ENCODE measurements at places on chromosomes 3 and 15.

DNA sequence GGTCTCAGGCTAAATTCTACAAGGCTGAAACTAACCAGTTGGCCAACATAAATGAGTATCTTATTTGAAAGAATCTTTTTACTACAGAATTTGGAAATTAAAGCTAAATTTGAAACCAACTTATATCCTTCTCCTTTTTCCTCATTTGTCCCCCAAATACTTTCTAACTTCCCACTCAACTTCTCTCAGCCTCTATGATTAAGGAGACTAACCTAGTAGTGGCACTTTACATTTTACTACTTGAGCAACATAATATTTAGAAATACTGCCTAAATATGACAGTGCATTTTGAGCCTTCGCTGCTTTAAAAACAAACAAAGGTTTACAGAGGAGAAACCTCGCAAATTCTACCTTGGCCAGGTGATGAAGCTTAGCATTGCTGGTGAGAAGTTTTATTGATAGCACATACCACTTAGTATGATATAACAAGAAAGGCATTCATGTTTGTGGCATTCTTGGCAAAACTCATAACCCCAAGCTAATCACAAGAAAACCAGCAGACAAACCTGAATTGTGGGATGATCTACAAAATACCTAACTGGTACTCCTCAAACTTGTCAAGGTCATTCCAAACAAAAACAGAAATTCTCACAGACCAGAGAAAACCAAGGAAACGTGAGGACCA lies 432.1 kb upstream of the CFAP20DC start:
- DNase-seq, result no peak

DNA sequence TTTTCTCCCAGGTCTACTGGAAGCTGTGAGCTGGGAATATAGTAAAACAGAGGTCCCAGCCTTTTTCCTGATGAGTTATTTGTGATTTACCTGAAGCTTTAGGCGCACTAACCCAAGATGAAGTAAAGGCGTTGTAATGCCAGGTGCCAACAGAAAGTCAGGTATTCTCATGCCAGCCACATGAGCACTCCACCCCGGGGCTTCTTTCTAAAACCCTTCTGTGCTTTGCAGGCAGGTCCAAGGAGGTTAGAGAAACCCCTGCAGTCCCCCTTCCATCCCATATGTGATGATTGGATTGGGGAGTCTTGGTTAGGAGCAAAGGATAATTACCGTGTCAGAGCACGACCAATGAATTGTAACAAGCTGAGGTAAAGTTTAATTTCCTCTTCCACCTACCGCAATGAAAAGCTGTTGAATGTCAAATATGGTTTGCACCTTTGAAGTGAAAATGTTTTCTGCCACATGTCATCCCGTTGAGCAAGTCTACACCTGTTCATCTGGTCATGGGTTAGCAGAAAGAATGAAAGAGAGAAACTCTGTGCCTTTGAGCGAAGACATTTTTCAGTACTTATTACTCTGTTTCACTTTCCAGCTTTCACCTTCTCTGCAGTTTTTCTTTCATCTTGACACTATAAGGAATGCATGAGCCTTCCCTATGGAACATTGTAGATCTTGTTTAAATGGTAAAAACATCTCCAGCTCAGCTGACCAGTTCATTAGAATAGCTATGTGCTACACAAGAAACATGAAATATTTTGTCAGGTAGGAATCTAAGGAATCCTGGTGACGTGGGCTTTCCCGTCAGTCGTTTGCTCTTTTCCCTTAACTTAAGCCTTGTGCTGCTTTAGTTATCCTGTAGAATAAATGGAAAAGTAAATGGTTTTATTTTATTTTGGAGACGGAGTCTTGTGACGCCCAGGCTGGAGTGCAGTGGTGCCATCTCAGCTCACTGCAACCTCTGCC lies 204.6 kb upstream of the IL12A start:
- no peak for DNase-seq

GRCh38 chr3:50122661-50123391 lies 32.3 kb upstream of the SEMA3F start:
- DNase-seq, result no peak

DNA sequence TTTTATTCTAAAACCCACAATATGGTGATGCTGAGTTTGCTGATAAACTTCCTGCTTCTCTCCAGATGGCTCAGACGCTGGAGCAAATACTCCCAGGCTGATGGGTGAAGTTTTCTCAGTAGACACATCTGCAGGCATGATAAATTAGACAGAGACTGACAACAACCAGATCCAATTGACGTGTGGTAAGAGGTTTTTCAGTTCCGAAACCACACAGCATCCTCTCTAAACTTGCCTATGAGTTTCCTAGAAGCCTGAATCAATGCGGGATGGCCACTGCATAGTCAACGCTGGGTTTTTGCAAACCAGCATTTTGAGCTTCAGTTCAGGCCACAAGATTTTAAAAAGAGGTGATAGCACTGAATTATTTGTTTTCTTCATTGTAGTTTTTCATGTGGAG lies 360.3 kb upstream of the ARRDC4 start:
- no peak for DNase-seq

GRCh38 chr3:124261306-124261705 lies 269.4 kb upstream of the ROPN1 start:
- DNase-seq, result no peak

- no peak for DNase-seq
Measured at GRCh38 chr3:12994357-12994606, 78.9 kb downstream of the IQSEC1 start.

DNA sequence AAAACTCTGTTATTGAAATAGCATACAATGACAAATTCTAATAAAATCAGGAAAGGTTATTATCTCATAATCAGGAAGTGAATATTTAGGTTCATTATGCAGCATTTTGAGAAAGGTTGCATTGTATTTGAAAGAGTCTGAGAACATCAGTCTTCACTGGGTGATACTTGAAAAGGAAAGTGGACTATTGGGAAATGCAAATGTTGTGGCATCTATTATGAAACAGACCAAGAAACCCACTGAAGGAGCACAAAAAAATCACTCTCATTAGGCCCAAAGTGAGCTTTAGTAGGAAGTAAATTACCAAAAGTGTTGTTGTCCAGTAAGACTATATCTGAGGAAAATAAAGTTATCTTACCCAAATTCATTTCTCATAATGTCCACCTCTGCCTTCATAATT lies 90.8 kb downstream of the ZPLD1 start:
- DNase-seq, result no peak

DNA sequence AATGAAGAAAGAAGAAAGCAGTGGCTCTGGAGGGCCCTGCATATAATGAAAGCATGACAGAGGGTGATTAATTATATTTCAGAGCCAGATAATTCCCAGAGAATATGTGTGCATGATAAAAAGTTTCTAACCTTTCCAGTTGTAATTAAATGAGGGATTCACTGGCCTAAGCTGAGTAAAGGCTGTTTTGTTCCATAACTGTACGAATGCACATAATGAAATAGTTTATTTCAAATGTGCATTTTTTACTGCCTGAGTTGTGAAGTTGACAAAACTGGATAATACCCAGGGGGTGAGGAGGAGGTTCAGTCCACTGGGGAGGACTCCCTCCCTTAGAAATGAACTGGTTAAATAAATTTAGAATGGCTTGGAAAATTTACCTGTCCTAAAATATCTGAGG lies 616.4 kb downstream of the TAFA4 start:
- no peak for DNase-seq

DNA sequence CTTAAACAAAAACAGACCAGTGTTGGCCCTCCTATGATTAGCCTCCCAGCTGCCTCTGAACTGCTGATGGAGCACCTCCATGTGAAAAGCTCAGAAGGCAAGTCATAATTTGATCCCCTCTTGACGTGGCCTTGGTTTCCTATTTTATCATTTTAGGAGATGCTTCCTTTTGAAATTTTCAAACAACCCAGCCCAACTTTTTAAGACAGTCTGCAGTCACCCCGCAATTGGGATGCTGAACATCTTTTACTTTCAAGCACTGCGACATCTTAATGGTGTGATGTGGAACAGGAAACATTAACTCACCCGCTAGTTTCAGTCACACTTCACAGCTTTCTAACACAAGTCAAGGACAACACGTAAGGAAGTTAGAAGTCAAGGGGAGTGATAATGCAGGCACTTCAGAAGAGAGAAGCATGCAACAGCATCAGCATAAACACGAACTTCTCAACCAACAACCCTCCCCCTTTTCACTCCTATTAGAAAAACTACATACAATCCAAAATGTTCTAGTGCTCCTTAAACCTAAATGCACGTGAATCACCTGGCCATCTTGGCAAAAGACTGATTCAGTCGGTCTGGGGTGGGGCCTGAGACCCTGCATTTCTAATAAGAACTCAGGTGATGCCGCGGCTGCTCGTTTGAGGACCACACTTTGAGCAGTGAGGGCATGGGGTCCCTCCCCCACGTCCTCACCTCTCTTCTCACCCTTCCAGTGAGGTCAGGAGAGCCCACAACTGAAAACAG lies 161.5 kb downstream of the FOXP1 start:
- DNase-seq, result no peak

GRCh38 chr15:45941367-45941766 lies 306.5 kb downstream of the SQOR start:
- no peak for DNase-seq

DNA sequence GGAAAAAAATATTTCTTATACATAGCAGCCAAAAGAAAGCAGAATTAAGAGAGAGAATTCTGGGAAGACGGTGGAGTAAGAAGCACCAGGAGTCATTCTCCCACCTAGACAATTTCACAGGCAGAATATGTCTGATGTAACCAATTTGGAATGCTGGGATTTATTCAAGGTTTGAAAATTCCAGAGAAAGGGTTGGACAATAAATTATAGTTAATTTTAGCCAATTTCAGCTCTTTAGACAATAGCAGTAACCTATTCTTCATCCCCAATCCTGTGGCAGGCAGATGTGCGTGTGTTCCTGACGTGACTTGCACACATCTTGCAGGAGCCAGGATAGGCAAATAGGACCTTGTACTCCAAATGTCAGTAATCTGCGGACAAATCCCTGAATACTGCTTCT lies 541.0 kb upstream of the NAALADL2 start:
- DNase-seq, result no peak

GRCh38 chr3:45092132-45093031 lies 53.8 kb downstream of the CDCP1 start:
- DNase-seq, result no peak

- DNase-seq, result no peak
Measured at GRCh38 chr3:27633224-27633545, 88.9 kb downstream of the EOMES start.

GRCh38 chr15:34064438-34064837 lies 25.4 kb upstream of the AVEN start:
- no peak for DNase-seq

DNA sequence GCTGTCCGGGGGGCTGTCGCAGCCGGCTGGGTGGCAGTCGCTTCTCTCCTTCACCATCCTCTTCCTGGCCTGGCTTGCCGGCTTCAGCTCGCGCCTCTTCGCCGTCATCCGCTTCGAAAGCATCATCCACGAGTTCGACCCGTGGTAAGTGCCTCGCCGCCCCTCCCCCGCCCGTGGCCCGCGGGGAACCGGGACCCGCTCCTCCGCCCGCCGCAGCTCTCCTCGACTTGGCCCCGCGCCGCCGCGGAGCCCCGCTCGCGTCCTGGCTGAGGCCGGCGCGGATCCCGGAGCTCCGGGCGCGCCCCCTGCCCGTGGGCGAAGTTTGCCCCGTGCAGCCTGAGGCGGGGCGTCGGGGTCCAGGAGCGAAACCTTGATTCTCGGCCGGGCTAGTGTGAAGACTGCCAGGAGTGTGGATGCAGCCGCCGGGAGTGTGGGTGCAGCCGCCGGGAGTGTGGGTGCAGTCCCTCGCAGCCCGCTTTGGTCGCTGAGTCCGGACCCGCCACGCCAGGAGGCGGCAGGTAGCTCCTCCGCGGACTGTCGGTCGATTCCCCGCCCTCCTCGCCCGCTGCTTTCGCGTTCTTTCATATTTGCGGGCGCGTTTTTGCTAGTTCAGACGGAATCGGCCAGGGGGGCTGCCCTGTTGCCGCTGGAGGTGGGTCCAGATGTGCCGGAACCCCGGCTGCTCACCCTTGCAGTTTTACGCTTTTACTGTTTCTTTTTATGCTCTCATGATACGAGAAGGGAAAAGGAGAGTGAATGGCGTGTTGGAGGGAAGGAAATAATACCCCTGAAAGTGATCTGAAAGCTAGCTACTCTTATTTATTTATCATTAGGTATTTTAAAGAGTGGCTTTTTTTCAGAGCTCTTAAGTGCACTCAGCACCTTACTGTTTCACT lies 692 bp downstream of the STT3B start:
- DNase-seq, result no peak

DNA sequence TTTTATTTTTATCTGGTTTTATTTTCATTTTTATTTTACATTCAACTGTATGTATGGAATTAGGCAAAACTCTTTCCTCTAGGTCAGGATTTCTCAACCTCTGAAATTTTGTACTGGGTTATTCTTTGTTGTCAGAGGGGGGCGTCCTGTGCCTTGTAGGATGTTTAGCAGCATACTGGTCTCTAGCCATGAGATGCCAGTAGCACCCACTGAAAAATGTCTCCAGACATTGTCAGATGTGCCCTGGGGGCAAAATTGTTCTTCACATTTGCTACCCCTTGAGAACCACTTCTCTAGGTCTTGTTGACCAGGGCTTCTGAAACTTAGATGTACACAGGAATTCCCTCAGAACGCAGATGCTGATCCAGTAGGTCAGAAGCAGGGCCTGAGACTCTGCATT lies 5.4 kb downstream of the CHRNA5 start:
- DNase-seq, result no peak

DNA sequence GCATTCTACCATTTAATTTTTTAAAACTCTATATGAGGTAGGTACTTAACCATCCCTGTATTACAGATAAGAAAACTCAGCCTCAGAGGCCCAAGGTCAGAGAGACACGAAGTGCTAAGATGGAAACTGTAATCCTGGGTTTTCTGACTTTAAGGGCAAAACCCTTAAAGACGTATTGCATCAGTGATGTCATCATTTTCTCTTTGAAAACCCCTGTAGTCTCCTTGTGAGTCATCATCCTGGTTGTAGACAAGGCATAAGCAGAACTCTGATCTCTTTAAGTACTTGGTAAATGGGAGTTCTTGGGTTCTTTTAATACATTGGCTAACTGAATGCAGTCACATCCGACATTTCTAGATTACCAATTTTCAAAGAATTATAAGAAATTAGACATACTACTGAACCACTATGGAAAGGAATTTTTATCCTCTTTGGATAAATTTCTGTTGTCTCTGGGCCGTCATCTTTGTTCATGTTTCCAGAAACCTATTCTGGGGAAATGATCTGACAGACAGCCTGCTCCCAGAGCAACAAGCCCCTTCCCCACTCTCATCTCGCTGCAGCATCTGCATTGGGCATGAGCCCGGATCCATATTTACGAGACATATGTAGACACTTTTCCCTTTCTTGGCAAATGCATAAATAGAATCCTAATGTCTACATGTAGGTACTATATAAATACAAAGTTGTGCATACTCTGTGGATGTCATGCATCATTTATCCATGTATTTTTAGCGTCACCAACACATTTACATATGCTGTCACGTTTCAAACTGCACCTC lies 48.7 kb upstream of the MDFIC2 start:
- DNase-seq, result no peak

- no peak for DNase-seq
Measured at GRCh38 chr3:81245043-81245442, 516.4 kb downstream of the GBE1 start.

All from NCI-H1694 treated with DMSO at 0.1 percent for 48 hours (cell line).